Muscle of arm (tissue), 14 donors: ENCODE measurements at places on chromosomes 7 and 10. TPM values are rescaled to one million over a fixed set of nuclear protein-coding genes. Genes with fewer than 3 reads are reported as not detected.

Gene TAS2R5
- 1.4 TPM for polyA plus RNA-seq

GRCh38 chr10:109746861-109747260, 176.4 kb downstream of the XPNPEP1 start:
- no peak for DNase-seq

Gene DCLRE1C
- polyA plus RNA-seq, result 8.4 TPM

Gene LEP
- polyA plus RNA-seq, result not detected

- no peak for DNase-seq
These were observed 58.7 kb upstream of the TMEM106B start for GRCh38 chr7:12152196-12152918.

GRCh38 chr7:136009488-136010079, 32.4 kb upstream of the MTPN start:
- DNase-seq, result peak; percentile 27

GRCh38 chr7:16935341-16935735, 53.6 kb upstream of the AGR3 start:
- no peak for DNase-seq

GRCh38 chr7:50448823-50449222, 1.3 kb downstream of the FIGNL1 start:
- DNase-seq, result no peak

Gene MARVELD1
- 84.4 TPM for polyA plus RNA-seq

DNA sequence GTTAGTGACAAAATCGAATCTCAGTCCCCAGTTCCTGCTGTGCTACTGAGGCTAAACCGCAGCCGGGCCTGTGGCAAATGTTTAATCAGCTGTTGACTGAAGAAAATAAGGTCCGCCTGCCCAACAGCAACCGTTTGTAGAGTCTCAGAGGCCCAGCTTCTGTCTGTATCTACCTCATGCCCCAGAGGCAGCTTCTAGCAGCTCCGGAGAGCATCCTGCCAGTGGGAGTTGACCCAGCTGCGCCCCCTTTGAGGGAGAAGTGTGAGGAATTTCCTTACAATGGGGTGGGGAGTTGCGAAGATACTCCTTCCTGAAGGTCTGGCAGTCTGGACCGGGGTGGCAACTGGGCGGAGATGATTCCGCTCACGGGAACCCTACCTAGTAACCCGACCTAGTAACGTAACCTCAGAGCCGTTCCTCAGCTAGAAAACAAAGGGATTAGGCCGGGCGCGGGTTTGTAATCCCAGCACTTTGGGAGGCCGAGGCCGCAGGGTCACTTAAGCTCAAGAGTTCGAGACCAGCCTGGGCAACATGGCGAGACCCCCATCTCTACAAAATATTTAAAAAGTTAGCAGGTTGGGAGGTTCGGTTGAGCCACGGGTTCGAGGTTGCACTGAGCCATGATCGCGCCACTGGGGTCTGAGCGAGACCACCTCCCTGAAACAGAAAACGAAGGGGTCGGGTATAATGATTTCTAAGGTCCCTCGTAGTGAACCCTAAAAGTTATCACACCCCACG, 846 bp upstream of the ZNF775 start:
- peak; percentile 31 for DNase-seq

Gene SCRN1
- polyA plus RNA-seq, result 52.6 TPM

- no peak for DNase-seq
These were observed 45.4 kb upstream of the STOX1 start for GRCh38 chr10:68781613-68782574.

DNA sequence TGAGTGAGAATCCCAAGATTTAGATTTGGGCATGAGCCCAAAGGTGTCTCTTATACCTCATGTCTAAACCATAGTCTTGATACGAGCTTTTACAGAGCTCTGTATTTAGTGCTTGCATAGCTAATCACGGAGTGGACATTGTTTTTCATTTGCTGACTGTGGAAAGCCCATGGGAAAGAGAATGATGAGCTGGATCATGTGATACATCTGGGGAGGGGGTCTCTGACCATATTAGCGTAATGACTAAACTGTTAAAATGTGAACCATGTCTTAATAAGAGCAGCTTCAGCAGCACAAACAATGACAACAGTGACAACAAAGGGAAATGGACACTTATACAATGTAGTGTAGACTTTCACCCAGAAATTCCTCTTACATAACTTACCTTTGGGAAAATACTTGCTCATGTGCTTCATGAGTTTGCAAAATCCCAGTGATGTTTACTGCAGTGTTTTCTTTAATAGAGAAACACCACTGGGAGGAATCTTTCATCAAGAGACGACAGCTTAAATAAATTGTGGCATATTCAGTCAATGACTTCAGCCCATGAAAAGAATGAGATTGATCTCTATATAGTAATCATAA, 44.0 kb upstream of the ITGB1 start:
- DNase-seq, result no peak

Gene HMX3
- not detected for polyA plus RNA-seq

Gene TET1
- 11.3 TPM for polyA plus RNA-seq

- DNase-seq, result no peak
These were observed 16.3 kb downstream of the GCK start for GRCh38 chr7:44172803-44173424.

- DNase-seq, result no peak
These were observed 38.1 kb upstream of the HBP1 start for GRCh38 chr7:107130487-107131220.

DNA sequence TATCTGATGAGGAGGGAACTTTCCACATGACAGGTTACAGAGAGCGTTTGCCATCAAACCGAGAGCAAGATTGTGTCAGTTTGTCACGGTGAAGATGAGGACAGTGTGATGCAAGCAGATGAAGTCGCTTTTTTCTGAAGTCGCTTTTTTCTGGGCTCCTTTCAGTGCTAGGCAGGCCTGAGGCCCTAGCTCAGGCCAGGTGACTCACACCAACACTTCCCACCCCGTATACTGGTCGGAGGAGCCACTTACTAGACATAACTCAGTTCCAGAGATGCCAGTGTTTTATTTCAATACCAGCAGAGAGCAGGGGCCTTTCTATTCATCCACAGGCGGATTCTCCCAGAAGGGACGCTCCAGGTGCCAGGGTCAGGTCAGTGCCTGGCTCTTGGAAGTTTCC, 58.9 kb downstream of the SFMBT2 start:
- DNase-seq, result no peak

DNA sequence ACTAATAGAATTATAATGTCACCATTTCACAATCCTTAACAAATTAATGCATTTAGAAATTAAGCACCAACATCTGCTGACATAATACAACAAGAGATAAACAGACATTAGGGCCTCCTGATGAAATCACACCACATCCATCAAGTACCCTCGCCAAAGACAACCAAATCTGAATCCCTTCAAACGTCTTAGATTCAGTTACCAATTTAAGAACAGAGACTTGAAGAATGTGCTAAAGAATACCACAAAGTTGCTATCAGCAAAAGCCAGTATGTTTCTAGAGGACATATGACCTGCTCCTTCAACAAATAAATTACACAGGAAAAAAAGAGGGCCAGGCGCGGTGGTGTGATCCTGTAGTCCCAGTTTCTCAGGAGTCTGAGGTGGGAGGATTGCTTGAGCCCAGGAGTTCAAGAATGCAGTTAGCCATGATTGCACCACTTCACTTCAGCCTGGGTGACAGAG, 144.5 kb downstream of the REEP3 start:
- DNase-seq, result no peak
